Islet precursor cell (in vitro differentiated cells): ENCODE measurements at places on chromosomes 13 and 19.

GRCh38 chr13:111210544-111211469 lies 95.7 kb downstream of the ARHGEF7 start:
- peak; percentile 68 for DNase-seq

DNA sequence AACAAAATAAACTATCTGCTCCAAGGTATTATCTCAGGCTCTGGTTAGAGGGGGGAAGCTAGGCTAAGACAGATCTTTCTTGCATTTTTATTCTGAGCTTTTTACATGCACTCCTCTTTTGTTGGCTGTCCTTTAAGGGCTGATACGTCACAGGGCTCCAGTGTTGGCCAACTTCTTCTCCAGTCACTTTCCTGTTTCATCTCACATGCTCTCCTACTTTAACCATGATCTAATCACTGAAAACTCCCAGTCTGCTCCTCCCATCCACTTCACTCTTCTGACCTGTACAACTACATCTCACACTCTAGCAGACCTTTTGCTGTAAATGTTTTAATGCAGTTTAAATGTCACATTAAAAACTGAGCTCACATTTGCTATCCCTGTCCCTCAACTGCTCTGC lies 510.0 kb upstream of the KLF12 start:
- no peak for DNase-seq

- no peak for DNase-seq
Observed at GRCh38 chr13:21079221-21079620, 17.8 kb upstream of the LATS2 start.

DNA sequence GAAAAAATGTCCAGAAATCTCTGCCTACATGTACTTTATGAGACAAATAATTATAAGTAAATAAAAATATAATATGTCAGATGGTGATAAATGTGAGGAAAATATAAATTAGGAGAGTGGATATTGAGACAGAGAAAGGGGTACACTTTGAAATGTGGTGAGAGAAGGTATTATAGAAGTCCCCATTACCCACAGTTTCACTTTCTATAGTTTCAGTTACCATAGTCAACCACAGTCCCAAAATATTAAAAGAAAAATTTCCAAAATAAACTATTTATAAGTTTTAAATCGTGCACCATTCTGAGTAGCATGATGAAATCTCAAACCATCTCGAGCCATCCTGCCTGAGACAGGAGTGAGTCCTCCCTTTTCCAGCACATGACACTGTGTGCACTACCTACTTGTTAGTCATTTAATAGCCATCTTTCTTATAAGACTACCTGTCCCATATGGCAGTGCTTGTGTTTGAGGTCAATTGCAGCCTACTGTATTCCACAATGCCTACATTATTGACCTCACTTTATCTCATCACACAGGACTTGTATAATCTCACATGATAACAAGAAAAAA lies 653.7 kb downstream of the DACH1 start:
- DNase-seq = no peak
